ENCODE measurements at places on chromosomes 3 and 15.
A peak's percentile ranks its signal among the peaks of the same experiment; 100 is the strongest.

- DNase-seq, result no peak
Measured at GRCh38 chr15:69469467-69470201, 17.0 kb downstream of the RPLP1 start.

DNA sequence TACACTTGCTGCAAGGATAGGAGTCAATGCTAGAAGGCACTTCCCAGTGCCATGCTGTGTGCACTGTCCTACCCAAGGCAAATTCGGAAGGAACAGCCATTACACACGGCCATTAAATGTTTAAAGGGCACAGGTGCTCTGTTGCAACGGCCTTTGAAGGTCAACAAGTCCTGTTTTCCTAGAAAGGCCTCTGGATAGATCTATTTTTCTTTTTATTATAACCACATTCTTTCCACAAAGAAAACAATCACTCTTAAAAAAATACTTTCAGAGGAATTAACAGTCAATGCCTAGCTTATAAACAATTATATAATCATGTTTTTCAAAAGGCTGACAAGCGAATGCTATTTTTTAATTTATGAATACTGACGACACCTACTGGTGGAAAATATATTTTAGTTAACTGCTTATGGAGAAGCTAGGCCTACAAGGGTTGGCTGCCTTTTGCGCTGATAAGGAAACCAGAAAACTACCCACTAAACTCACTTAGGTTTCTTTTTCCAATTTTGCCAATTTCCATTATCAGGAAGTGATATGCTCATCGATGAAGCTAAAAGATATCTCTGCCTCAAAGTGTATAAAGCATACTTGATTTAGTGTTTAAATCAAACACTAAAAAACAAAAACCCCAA lies 2.4 kb downstream of the ARHGEF3 start:
- DNase-seq, result no peak

DNA sequence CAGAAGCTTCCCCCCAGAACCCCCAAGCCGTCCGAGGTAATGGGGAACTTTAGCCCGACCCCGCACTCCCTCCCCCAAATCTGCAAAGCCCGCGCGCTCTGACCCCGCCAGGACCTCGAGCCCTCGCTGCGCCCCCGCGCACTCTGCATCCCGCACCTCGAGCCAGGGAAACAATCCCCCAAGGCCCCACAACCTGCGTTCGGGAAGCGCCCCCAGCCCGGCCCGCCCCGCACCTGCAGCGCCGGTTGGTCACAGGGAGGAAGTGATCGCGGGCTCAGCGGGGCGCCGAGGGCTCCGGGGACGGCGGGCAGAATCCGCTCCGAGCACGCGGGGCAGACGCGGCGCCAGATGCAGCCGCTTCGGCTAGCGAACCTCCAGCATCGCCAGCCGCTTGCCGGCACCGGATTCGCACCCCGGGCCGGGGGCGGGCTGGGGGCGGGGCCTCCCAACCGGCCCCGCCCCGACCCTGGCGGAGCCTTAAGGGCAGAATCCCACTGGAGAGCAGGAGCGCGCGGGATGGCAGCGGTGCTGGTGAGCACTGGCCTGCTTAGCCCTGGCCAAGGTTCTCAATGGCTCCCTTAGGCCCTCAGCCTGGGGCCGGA lies at the start of gene CAMKV:
TSS of gene CAMKV (minus strand) at position 382 of the 602 bp plus-strand sequence. CDS start 7,518 bp downstream, outside the sequence.
- DNase-seq, result peak; percentile 38

DNA sequence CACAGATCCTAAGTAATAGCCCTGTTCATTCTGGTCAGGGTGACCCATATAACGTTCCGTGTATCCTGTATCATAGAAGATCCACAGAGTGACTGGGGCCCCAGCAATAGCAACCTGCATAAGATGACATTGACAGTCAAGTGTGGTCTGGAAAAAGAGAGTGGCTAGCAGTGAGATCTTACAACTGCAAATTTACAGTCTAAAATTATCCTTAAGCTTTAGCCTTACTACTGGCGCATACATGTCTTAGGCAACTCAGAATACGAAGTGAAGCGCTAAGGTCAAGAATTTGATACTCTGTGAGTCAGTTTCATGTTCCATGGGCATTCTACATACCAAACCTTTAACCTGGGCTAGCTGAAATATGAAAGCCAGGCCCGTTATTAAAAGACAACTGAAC lies 29.2 kb upstream of the IGDCC4 start:
- DNase-seq, result no peak

DNA sequence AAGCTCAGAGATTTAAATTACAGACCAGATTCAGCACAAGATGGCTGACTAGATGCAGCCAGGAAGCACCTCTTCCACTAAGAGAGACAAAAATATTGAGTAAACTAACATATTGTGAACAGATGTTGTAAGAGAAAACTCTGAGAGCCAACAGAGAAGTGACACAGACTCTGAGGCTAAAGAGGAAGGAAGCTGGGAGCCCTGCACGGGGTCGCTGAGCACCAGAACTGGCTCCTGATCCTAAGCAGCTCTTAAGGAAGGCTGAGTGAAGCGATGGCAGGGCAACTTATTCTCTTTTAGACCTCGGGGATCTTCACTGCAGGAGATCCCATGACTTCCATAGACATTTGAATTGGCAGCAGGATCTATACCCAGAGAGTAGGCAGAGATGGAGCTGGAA lies 578.0 kb upstream of the GRM7 start:
- DNase-seq, result no peak

- DNase-seq, result no peak
Measured at GRCh38 chr3:126454025-126454424, 21.7 kb downstream of the ZXDC start.

DNA sequence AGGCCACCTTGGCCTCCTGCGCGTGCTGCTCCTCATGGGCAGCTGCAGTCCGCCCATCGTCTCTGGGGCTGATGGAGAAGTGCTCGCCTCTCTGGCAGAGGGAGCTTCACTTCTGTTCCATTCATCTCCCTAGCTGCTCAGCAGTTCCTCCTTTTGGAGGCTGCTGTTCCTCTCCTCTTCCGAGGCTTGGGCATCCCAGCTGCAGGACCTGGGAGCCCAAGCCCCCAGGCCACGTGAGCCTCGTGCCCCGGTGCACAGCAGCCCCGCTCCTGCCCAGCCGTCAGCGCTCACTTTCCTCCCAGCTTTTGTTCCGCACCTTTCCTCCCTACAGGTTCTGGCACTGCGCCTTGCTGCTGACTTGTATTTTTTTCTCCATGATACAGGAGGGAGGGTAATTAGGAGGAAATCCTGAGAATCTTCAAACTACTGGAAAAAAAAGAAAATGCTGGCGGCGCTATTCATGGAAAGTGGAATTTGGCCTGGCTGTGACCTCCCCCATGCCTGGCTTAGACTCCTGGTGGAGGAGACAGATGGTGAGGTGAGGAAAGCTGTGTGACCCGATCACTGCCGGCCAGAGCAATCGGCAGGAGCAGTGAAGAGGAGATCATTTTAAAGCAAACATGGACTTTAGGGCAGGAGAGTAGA lies 210.1 kb downstream of the CHST2 start:
- DNase-seq, result no peak

- DNase-seq, result no peak
Measured at GRCh38 chr15:79209116-79209515, 73.4 kb upstream of the ANKRD34C start.

GRCh38 chr15:84108728-84109127 lies 126.8 kb upstream of the GOLGA6L4 start:
- DNase-seq, result no peak

DNA sequence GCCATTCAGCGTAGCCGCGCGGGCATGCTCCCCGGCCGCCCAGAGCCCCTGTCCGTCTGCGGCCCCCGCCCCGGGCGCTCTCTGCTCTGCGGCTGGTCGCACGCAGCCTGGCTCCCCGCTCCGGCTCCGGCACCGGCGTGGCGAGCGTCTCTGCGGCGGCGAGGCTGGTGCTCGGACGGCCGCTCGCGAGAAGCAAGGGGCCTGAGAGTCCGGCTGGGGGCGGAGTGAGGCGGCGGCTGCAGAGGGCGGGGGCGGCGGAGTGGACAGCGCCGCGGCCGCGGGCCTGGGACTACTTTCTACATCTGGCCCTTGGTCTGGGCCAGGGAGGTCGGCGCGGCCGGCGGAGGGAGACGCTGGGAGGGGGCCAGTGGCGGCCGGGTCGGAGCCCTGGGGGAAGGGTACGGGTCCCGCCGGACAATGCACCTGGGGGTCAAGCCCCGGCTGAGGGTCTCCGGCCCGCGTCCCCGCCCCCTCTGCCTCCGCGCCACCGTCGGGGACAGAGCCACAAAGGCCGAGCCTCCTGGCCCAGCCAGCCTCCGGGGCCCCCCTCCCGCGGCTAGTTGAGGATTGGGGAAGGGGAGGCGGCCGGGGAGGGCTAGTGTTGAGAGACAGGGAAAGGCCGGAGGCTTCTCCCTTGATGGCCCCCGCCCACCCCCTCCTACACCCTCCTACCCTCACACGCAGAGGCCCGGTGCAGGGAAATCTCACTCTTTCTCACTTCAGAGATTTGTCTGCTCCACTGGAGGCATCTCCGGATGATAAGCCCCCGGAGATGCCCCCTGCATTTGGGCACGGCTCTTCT lies at the start of gene PRTG:
TSS of gene PRTG (minus strand) at position 226 of the 802 bp plus-strand sequence. CDS start at position 5, 221 bp downstream.
- DNase-seq, result no peak

GRCh38 chr15:45812200-45812599 lies 177.4 kb downstream of the SQOR start:
- DNase-seq, result no peak

- DNase-seq, result no peak
Measured at GRCh38 chr15:49290191-49290590, 120.1 kb downstream of the GALK2 start.

GRCh38 chr3:52551118-52551517 lies 14.7 kb downstream of the UQCC5 start:
- no peak for DNase-seq

Data from activated naive CD8-positive, alpha-beta T cell treated with anti-CD3 and anti-CD28 coated beads, Interleukin-2, amount 50 U/mL, for 24 hours (primary cell).